ENCODE measurements at places on chromosomes 2 and 18.

DNA sequence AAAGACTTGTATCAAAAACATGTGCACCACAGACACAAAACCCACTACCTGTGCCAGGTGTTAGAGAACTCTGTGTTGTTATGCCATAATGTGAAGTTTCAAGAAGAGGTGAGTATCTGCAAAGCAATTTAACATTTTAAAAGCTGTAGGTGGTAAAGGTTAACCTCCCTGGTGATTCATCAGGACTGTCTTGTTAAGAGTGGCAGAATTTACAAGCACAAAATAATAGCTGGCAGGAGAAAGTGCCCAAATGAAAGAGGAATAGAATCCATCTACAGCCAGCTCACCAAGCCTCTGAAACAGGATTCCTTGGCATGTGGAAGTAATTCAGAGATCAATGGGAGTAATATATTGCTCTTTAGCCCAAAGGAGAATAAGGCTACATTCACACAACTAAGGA lies 230.7 kb downstream of the AFF3 start:
- no peak for DNase-seq

DNA sequence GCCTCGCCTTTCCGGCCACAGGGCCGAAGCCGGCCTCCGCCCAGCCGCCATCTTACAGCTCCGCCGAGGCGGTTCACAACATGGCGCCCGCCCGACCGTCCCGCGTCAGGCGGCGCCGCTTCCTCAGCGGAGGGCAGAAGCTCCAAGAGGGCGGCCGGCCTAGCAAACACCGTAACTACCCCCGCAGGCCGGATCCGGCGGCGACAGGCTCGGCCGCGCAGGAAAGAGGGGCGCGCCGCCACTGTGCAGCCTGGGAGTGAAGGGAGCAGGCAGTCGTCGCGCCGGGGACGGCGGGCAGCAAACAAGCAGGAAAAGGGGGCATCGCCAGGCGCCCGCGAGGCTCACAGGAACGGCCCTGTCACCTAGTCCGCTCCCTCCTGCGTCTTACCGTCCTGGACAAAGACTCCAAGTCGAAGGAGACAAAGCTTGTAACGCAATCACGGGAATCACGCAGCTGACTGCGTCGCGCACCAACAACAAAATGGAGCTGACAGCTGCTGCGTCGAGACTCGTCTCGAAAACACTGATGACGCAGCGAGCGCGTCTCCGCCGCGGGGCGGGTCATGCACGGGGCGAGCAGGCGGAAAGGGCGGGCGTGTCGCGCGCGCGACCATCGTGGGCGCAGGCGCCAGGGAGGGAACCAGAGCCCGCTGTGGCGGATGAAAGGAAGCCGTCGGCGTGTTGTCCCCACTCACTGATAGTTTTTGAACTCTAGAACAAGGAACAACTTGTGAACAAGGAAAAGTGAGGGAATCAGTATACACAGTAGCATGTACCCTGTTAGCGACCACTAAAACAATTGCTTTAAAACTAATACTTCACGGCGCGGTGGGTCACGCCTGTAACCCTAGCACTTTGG lies at the start of gene CLK1:
TSS of gene CLK1 (minus strand) at position 483 of the 859 bp plus-strand sequence. CDS start 2,796 bp downstream, outside the sequence.
- peak; percentile 97 for DNase-seq

DNA sequence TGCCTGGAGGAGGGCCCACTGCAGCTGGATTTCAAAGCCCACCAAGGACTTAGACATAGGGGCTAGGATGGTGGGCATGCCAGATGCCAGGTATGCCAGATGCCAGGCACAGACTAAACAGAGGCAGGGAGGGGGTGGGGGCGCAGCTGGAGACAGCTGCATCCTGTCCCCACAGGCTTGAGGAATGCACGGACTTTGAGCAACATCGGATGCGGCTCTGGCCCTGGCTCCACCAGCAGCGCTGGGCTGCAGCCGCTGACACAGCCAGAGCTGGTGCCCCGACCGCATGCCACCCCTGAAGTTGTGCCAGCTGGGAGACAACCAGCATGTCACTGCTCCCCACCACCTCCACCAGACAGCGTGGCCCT lies 39.5 kb downstream of the AQP12A start:
- DNase-seq: no peak

DNA sequence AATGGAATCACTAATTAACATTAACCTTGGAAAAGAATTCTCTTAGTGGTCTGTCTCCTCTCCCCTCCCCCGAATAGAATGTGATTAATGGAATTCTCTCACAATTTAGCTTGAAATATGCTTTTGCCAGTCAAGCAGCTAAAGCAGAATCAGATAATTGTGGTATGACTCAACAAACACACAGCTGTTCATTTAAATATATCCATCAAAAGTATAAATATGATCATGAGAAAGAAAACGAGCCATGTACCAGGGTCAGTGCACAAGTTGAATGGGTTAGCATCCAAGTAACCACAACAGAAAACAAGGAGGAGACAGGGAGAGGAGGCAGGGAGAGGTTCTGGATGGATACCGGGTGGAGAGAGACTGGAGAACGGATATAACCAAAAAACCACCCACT lies 66.9 kb downstream of the ACVR1 start:
- DNase-seq: no peak

DNA sequence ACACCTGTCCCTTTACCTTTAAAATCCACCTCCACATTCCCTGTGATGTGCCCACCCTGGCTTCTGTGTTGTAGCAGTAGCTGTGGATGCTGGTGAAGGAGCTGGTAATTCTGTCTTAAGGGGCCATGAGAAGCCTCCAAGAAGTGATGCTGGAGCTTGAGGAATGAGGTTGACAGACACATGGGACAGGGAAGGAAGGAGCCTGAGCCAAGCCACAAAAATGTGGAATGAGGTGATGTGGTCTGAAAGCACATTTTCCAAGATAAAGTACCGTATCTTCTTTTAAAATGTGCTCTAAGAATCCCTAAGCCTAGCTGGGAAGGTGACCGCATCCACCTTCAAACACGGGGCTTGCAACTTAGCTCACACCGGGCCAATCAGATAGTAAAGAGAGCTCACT lies 31.2 kb downstream of the VWA3B start:
- no peak for DNase-seq

DNA sequence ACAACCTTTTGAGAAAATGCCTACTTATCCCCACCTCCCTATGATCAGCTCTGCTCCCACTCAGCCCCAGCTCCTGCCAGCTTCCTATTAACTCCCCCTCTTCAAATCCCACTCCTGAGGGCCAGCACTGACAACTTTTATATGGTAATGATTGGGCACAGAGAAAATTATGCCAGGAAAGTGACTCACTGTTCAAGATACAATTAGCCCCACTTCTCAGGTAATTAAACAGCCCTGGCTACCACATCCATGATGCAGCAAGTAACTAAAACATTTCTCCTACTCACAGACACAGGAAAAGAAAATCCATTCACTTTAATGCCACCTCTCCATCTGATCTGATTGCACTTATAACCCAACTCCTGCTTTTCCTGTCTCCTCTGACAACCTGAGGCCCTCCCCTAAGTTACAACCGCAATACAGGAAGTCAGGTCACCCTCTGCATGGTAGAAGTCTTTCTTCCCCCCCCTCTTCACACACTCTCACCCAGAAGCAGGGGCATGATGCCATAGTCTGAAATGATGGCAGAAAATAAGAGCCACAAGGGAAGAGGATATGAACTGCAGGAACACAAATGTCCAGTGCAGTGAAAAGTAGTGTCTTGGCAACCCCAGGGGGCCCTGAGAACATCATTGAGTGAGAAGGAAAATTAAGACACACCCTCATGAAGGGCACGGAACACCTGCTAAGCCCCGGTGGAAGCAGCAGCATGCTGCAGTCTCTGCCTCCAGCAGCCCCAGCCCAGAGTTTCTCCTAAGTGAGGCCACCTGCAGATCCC lies 54.4 kb downstream of the STK39 start:
- peak; percentile 28 for DNase-seq
